Nephron progenitor cell (in vitro differentiated cells): ENCODE measurements at places on chromosomes 16 and 17.

DNA sequence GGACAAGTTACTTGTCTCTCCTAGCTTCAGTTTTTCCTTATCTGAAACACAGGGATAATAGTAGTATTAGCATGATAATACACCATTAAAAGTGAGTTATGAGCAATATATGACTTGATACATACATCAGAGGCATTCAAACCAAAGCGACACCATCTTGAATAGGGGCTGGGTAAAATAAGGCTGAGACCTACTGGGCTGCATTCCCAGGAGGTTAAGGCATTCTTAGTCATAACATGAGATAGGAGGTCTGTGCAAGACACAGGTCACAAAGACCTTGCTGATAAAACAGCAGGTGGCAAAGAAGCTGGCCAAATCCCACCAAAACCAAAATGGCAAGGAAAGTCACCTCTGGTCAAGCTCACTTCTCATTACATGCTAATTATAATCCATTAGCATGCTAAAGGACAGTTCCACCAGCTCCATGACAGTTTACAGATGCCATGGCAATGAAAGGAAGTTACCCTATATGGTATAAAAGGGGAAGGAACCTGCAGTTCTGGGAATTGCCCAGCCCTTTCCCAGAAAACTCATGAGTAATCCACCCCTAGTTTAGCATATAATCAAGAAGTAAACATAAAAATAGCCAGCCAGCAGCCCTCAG is 37.2 kb upstream of the HS3ST3A1 start:
- DNase-seq = no peak

DNA sequence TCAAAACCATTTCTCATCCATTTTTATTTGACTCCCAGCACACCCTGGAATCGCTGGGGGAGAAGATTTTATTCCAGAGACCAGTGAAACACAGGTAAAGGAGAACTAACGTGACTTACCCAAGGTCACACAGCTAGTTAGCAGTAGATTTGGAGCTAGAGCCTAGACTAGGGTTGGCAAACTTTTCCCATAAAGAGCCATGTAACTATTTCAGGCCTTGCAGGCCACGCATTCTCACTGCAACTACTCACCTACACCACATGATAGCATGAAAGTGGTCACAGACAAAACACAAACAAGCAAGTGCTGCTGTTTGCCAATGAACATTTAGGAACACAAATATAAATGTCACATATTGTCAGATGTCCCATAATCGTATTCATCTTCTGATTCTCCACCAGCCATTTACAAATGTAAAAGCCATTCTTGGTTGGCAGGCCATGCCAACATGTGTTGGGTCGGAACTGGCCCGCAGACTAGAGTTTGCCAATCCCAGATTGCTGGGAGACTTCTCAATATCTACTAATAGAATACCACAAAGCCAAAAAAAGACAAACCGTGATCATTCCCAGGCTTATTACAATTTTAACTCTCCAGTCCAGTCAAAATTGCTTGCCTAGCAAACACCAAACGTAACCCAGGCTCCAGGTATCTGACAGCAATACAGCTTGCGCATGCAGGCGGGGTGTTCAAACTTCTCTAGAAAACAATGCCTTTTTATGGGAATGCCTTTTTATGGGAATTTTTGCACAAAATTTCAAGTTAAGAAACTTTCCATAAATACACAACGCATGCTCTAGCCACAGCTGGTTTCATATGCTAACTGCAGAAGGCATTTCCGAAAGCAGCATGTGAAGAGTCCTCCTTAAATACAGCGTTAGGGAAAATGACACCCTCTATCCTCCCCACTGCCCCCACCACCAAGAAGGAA is 20.9 kb downstream of the ZFHX3 start:
- no peak for DNase-seq

- DNase-seq = no peak
These were observed 167.5 kb downstream of the CDK5R1 start for GRCh38 chr17:32654324-32654723.

- no peak for DNase-seq
These were observed 83.9 kb upstream of the IRX3 start for GRCh38 chr16:54370278-54371040.

DNA sequence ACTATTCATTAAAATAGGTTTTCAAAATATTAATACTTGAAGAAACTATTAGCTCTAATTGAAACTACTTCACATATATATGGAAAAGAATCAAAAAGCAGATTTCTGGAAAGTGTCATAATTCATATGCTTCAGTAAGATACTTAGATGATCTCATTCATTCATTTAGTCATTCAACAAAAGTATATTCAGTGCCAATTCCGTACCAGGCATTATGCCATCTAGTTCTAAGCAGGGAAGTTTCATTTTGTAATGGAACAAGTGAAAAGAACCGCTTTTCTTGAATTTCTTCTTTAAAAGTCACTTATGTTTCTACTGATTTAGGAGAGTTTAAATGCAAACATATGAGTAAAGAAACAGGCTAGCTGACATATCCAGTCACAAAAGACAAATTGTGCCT is 118.3 kb upstream of the FAM20A start:
- DNase-seq = no peak

- no peak for DNase-seq
These were observed 34.5 kb downstream of the SLC39A11 start for GRCh38 chr17:73058022-73058421.

- DNase-seq = no peak
These were observed 2.0 kb upstream of the TEDC2 start for GRCh38 chr16:2457946-2458345.
